ENCODE measurements at places on chromosomes 4 and X.

- DNase-seq = no peak
Observed at GRCh38 chr4:125062115-125063050, 252.4 kb upstream of the FAT4 start.

- peak; percentile 55 for DNase-seq
Observed at GRCh38 chrX:40104630-40104984, 6.8 kb upstream of the BCOR start.

DNA sequence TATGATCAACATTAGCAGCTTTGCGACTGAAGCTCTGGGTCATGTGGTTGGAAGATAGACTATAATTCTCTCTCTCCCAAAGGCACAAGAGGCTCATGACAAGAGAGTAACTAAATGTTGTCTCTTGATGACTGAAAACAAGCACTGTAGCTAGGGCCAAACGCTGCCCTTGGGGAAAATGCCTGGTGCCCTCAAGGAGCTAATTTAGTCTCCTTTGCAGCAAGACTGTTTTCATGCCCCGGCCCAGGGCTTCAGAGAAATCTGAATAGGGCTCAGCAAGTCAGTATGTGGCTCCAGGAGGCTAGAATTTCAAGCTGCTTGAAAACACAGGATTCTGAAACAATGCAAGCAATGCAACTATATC, 411.9 kb downstream of the GPAT3 start:
- DNase-seq = no peak

DNA sequence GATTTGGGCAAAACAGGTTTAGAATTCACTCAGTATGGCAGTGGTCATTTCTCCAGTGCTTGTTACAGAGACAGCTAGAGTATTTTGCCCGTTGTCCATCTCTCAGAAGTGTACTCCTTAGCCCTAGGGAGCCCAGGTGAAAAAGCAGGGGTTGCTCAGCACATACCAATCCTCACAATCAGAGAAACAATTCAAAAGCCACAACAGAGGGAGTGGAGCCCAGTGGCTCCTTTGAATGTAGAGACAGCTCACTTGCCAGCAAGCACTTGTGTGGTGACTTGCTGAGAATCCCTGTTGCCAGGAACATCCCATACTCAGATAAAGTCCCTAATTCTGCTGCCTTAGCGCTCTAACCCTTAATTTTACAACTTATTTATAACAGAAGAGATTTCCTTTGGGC, 1488.3 kb downstream of the RPA4 start:
- no peak for DNase-seq

GRCh38 chrX:150365051-150365989, 2.2 kb downstream of the MAMLD1 start:
- DNase-seq = peak; percentile 79

- DNase-seq = no peak
Observed at GRCh38 chr4:140807491-140808252, 51.5 kb upstream of the TBC1D9 start.

All from activated CD4-positive, alpha-beta T cell treated with anti-CD3 and anti-CD28 coated beads for 36 hours (primary cell).